Brain pericyte (primary cell): ENCODE measurements at places on chromosomes 16 and 17.

DNA sequence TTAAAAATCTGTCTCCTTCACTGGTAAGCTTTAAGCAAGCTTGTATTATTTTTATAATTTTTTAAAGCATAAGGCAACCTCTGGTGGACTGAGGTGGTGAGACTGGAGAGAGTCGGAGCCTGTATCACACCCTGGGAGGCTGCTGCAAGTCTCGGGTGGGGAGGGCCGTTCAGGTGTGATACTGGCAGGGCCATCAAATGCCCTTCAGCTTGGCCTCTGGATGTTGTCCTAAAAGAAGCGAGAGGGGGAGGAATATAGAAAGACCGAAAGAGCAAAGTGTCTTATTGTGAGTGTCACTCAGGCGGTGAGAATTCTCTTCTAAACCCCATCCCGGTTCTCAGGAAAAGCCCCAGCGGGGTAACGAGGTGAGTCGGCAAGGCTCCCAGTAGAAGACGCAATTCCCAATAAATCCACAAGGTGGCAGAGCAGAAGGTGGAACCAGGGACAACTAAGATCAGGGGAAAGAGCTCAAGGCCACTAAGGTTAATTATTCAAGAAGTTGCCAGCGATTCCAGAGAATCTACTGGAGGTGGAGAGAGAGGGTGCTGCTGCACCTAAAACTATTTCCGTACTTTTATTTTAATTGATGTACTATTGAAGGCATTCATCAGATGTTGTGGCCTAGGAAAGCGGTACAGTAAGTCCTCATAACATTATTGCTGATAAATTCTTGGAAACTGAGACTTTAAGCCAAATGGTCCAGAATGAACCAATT, 14.1 kb downstream of the C17orf67 start:
- DNase-seq, result no peak

DNA sequence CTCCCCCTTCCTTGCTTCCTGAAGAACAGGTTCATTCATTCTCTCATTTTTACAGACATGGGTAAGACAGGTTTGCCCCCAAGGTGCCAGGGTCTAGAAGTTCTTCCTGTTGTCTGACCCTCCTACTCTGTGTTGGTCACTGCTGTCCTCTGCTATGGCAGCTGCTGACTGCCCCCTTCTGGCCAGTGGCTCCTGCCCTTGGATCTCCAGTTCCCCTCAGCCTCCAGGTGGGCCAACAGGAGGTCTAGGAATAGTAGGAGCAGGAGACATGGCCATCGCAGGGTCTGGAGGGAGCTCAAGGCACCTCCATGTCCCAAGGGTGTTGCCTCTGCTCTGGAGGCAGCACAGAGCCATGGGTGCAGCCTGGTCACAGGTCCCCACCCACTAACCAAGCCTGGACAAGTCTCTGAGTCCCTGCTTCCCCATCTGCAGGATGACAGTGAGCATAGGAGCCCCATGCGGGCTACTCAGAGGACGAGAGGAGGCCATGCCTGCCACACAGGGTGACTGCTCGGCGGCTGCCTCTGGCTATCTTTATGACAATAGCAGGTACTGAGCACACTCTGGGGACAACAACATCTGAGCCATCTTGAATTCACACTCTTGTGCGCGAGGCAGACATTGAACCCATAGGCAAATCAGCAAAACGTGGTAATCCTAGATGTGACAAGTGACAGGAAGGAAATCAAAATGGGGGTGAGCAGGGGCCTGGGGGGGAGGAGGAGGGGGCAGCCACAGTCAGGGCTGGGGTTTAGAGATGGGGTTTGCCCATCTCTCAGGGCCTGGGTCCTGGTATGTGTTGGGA, 27.0 kb upstream of the NXPH3 start:
- no peak for DNase-seq

- DNase-seq, result no peak
These were observed 267.8 kb upstream of the FOXF1 start for GRCh38 chr16:86242244-86243122.

DNA sequence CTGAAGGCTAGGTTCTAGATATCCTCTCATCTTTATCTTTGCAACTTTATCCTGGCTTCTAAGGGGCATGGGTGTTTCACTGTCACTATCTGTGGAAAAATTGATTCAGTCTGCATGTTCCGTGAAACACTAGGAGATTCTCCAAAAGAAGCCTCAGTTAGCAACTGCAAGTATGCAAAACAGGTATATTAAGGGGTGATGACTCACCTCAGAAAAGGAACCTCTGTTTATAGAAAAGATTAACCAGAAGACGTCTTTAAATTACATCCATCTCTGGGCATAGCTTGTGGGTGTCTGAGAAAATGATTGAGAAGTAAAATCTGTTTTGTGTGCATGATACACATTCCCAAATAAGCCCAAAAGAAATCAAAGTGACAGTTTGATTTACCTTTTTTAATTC, 353.8 kb upstream of the HSBP1 start:
- no peak for DNase-seq
